ENCODE measurements at places on chromosomes 5 and 9.

DNA sequence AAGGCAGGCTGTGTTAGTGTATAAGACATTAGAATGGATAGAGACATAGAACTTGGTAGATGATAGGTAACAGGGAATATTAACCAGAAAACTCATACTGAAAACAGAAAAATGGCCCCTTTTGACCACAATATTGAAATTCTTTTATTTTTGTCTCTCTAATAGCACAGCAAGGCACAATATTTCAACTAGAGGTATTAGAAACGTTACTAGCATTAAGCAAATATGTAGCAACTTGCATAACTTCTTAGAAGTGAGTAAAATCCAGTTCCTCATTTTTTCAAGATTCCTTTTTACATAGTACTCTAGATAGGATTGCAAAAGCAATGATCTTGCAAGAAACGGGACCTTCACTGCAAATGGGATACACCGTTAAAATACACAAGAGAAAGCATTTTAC, 102.7 kb upstream of the VCAN start:
- no peak for DNase-seq

DNA sequence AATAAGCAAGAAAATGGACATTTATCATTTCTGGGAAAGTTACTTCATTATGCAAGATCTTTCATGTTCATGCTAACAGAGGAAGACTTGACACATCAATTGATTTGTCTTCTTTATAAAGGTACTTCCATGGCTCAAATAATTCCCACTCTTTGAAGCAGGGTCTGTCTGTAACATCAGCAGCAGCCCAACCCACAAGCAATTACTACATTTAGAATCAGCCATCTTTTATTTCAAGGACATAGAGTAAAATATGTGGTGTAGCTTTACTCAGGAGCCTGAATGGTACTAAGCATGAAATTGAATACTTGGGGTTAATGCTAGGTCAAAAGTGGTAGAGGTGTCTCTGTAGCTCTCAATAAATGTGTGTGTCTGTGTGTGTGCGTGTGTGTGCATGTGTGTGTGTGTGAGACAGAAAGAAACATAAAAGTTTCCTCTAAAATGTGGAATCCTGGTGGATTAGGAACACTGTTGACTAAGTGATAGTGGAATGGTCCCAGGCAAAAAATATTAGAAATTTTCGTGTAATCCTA, 581.1 kb downstream of the CAAP1 start:
- no peak for DNase-seq

DNA sequence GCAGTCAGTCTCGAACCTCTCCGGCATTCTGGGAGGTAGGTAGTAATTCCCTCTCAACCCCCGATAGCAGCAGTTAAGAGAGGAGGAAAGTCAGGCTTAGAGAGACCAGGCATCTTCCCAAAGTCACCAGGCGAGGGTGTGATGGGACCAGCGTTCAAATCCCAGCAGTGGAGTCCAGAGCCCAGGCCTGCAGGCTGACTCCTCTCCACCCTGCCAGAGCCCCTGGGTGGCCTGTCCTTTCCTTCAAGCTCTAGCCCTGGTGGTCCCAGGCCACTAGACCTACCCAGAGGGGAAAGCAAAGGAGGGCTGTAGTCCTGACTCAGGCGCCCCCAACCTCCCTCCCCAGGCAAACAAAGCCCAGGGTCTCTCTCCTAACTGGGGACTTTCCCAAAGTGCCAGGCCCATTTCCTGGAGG, 4.2 kb upstream of the NR5A1 start:
- no peak for DNase-seq

GRCh38 chr5:55533521-55534435, 986 bp downstream of the PLPP1 start:
- peak; percentile 4 for DNase-seq

DNA sequence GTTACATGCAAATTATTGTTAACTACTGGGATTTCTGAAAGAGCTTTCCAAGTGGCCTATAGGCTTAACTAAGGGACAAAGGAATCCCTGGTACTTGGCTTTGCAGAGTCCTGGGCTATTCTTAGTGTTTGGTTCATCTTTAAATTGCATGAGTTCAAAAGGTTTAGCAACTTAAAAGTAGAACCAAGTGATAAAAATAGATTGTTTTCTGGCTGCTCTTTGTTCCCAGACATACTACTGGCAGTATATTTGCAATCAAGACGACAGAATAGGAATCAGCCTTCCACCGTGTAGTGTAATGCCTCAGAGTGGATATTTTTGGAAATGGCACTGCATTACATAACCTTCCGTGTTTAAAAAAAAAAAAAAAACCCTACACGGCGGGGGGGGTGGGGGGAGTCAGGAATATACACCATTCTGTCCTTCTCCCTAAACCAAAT, 1.0 kb downstream of the NREP start:
- no peak for DNase-seq

GRCh38 chr9:32968101-32969011, 33.1 kb downstream of the APTX start:
- peak; percentile 26 for DNase-seq

DNA sequence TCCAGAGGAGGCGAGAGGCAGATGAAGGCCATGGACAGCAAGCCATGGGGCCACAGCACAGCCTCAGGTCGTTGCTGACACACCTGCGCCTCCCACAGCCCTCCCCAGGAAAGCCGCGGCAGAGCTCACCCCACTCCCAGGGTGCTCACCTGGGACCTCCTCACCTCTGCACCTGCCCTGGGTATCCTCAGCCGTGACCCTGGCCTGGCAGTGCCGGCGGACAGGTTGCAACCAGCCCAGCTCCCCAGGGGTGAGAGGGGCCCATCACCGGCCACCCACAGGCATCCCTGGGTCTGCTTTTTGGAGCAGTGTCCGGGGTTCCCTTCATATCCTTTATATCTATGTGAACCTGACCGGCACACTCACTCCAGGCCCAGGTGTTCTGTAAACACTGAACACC, 30.4 kb upstream of the FCN1 start:
- DNase-seq = no peak
